ENCODE measurements at places on chromosomes 5 and 9.

GRCh38 chr5:157248821-157249470 is 17.0 kb upstream of the CYFIP2 start:
- peak; percentile 73 for DNase-seq

- DNase-seq: no peak
Observed at GRCh38 chr9:16921855-16922254, 51.4 kb upstream of the BNC2 start.

DNA sequence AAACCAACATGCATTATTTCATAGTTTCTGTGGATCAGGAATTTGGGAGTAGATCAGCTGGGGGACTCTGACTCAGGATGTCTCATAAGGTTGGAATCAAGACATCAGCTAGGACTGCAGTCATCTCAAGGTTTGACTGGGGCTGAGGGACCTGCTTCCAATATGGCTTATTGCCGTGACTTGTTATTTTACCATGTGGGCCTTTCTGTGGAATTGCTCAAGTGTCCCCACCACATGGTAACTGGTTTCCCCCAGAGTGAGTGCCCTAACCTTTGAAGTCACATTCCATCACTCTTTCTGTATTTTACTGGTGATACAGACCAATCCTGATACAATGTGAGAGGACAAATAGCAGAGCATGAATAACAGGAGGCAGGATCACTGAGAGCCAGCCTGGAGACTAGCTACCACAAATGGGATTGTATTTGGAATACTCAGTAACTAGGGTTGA is 70.2 kb upstream of the ELL2 start:
- DNase-seq: no peak

DNA sequence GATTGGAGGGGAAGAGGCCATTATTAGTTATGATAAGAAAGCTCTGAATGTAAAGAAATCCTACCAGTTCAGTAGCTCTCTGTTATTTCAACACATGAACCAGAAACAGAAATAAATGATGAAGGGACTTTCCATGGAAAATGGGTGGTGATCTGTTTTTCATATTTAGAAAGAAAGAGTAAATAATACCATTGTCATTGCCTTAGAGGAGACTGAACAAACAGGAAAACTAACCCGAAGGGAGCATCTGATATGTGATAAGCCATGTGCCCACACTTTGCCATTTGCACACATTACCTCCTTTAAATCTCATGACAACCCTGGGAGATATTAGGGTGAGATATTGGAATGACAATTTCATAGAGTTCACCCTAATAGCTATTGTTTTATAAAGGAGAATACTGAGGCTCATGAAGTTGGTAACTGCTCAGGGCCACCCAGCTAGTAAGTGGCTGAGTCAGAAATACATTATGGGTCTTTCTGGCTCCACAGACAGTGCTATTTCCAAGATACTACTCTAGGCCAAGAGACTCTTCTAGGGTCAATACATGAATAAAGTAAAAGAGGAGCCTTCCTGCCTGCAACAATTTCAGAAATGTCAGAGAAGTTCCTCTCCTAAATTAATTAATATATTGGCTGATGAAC is 111.0 kb upstream of the SLIT3 start:
- no peak for DNase-seq

Data from CD4-positive, alpha-beta T cell treated with Interleukin-4 for 4 hours (primary cell).